Stimulated activated CD8-positive, alpha-beta memory T cell treated with anti-CD3 and anti-CD28 coated beads, Interleukin-12 subunit alpha, Interleukin-12 subunit beta, amount 100 ng/mL, for 1 hour (primary cell): ENCODE measurements at places on chromosomes 16 and 17.

- no peak for DNase-seq
Measured at GRCh38 chr17:15233022-15233805, 31.9 kb downstream of the PMP22 start.

GRCh38 chr17:40283662-40284061 lies 4.0 kb upstream of the CDC6 start:
- DNase-seq = no peak

DNA sequence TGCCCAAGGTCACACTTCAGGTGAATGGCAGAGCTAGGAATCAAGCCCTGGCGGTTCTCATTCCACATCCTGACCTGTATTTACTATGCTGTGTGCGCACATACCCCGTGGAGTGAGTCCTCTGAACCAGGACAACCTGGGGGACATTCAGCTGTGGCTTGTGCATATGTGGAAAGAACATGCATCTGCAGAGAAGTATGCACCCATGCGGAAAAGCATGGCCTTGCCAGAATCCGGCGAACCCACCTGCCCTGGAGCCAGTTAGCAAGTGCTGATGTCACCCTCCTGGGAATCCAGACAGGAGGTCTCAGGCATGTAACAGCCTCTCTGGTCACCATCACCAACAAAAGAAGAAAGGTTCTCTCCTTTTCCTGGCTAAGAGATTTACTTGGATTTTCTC lies 1.9 kb downstream of the RASL10B start:
- no peak for DNase-seq

- no peak for DNase-seq
Measured at GRCh38 chr16:68921637-68922036, 78.3 kb downstream of the TANGO6 start.

- DNase-seq = no peak
Measured at GRCh38 chr16:50303041-50303604, 36.8 kb downstream of the ADCY7 start.

- no peak for DNase-seq
Measured at GRCh38 chr17:53662608-53663007, 160.1 kb upstream of the KIF2B start.

GRCh38 chr17:71484546-71484945 lies 636.3 kb upstream of the SOX9 start:
- DNase-seq = no peak

DNA sequence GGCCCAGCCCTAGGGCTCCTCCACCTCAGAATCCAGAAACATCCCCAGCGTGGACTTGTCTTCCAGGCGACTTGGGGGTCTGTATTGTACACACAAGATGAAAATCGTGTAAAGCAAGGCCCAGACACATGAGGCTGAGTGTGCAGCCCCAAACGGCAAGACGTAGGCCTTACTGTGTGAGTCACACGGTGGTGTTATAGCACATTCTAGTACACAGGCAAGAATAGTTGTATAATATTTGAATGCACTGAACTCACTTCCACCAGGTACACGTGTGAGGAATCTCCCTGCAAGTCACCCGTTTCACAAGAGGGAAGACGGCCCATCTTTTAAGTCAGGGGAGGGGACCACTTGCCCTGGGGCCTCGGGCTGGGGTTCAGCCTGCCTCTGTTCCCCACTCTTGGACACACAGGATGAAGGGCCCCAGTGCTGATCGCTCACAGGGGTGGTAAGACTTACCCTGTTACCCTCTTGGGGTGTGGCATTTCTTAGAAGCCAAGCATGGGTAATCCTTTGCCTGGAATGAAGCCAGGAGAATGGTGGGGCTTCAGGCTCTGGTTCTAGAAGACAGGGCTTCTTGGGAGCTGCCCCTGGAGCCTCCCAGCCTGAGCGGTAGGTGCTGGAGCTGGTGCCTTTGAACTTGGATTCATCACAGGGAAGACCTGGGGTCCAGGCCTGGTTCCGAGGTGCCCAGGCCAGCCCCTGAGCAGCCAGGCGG lies 71.3 kb downstream of the SREBF1 start:
- DNase-seq = no peak

DNA sequence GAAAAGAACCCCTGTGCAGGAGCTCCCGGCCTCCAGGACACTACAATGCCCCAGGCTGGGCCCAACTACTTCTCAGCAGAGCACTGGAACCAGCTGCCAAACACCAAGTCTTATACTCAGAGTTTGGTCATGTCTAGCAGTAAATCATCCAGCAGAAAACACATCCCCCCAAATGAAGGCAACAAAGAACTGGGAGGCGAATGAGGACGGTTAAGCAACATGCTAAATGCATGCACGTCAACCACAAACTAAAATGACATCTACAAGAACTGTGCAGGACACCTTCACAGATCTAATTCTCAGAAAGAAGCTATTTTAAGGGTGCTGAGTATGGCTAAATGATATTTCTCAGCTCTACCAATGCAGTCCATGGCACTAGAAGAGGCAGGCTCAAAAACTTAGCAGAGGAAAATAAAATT lies 7.6 kb upstream of the IRX5 start:
- no peak for DNase-seq
